ENCODE measurements at places on chromosomes 11 and 22.
A peak's percentile ranks its signal among the peaks of the same experiment; 100 is the strongest.

DNA sequence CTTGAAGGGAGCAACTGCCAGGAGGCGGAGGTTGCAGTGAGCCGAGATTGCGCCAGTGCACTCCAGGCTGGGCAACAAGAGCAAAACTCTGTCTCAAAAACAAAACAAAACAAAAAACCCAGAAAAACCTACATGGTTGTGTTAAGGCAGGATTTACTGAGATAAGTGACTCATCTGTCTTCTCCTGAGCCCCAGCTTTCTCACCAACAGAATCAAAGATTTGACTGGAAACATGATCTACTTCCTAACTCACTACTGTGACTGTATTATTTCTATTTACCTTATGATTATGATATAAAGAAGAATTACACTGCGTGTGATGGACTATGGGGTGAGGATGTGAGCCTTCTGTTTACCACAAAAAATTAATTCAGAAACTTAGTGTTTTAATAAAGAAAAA, 21.8 kb downstream of the FAM118B start:
- no peak for DNase-seq

DNA sequence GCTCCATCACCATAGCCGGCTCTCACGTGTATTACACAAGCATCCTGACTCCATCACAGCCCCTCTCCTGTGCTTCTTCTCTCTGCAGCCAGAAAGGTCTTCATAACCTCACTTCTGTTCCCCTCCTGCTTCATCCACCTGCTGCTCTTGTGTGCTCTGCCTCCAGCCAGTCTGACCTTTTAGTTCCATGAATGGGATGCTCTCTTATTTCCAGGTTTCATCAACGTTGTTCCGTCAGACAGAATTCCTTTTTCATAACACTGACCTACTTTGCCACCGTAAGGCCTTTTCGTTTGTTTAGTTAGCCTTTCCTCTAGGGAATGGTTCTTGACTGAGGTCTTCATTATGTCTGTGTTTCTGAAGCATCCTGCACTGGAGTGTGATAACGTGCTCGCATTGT, 18.8 kb downstream of the GRAMD1B start:
- DNase-seq, result no peak

DNA sequence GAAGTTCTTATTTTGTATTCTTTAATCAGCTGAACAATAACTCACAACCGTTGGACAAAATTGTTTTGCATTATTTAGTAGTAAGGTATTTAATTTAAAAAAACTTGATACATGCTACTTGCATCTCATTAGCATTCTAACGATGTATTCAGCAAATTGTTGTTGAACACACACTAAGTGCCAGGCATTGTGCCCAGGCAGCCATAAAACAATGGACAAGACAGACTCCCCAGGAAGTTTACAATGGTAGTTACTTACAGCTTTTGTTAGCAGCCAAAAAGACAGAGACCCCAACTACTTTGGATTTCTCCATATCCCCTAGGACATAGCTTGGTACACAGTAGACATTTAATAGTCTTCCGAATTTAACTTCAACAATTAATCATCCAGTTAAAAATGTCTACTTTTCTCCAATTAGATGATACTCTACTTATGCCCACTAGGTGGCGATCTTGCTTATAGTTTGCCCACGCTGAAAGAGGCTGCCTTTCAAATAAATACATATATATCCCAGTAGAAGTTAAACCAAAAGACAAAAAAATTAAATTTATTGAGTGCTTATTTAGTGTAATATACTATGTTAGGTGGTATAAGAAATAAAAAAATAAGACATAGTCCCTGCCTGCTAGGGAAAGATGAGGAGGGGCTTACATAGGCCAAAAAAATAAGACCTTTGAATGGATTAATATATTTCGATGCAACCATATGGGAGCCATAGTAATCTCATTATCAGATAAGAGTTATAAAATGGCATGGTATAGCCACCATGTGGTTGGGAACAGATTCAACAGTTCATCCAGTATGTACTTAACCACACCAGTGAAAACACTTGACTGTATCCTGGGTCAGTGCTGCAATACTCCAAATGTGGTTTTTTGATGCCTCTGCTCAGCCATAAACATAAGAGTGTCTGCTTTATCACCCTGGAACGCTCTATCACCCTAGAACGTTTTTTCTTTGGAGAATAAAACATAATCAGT, 2.0 kb upstream of the FJX1 start:
- DNase-seq, result peak; percentile 28

GRCh38 chr11:11265320-11265719, 87.7 kb downstream of the CSNK2A3 start:
- DNase-seq, result no peak
